ENCODE measurements at places on chromosomes 13 and 19. TPM values are rescaled to one million over a fixed set of nuclear protein-coding genes. Genes with fewer than 3 reads are reported as not detected.

The LCP1 gene
- 0.14 TPM for total RNA-seq

The GPR183 gene
- total RNA-seq, result not detected

The KLHL1 gene
- not detected for total RNA-seq

The LAIR2 gene
- total RNA-seq, result not detected

The ZNF99 gene
- not detected for total RNA-seq

The METTL21C gene
- total RNA-seq, result not detected

The CEACAM16 gene
- total RNA-seq, result 0.14 TPM

The PLK5 gene
- not detected for total RNA-seq

The APOC1 gene
- 131 TPM for total RNA-seq

The SBK2 gene
- 1.7 TPM for total RNA-seq

The PSG6 gene
- 0.18 TPM for total RNA-seq

The ZNF491 gene
- total RNA-seq, result not detected

The SERPINE3 gene
- total RNA-seq, result not detected

The KIR2DL3 gene
- total RNA-seq, result not detected

The LMTK3 gene
- total RNA-seq, result 4.6 TPM

The COL4A1 gene
- 92.5 TPM for total RNA-seq

The PINLYP gene
- total RNA-seq, result 0.74 TPM

The TUBA3C gene
- total RNA-seq, result not detected

The CLIP3 gene
- total RNA-seq, result 0.76 TPM

The GZMM gene
- 0.23 TPM for total RNA-seq

The CIC gene
- 41.4 TPM for total RNA-seq

The SLC6A16 gene
- 1.2 TPM for total RNA-seq

The SETDB2 gene
- total RNA-seq, result 2.2 TPM

The FCER2 gene
- not detected for total RNA-seq

The CBY2 gene
- not detected for total RNA-seq

The PLVAP gene
- not detected for total RNA-seq

The PSG2 gene
- not detected for total RNA-seq

The ZNF283 gene
- 3.6 TPM for total RNA-seq

The SHISA7 gene
- total RNA-seq, result 0.02 TPM

The ICAM4 gene
- total RNA-seq, result not detected

The MYO16 gene
- total RNA-seq, result 0.05 TPM
